ENCODE measurements at places on chromosomes 6 and 20.

DNA sequence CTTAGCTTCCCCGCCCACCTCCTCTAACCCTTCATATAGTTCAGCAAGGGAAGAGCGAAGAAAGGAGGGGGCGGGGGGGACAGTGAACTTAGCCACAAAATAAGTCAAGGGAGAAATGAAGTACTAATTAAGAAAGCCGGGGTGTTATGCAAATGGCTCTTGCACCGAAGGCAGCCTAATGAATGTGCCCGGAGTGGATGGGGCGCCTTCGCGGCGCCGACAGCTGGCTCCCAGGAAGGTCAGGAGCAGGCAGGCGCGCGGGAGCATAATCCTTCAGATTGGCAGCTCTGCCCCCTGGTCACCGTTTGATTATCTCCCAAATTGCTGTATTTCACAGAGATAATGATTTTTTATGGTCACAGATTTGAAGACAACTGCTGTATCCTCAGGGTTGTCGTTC, 395.1 kb downstream of the TFAP2B start:
- DNase-seq: no peak

- DNase-seq: no peak
These were observed 2.5 kb upstream of the PPP2R5D start for GRCh38 chr6:42981836-42982235.

GRCh38 chr20:47476452-47476851, 25.2 kb upstream of the NCOA3 start:
- DNase-seq: no peak

- peak; percentile 72 for DNase-seq
These were observed 42.8 kb downstream of the INSM1 start for GRCh38 chr20:20410678-20411077.

DNA sequence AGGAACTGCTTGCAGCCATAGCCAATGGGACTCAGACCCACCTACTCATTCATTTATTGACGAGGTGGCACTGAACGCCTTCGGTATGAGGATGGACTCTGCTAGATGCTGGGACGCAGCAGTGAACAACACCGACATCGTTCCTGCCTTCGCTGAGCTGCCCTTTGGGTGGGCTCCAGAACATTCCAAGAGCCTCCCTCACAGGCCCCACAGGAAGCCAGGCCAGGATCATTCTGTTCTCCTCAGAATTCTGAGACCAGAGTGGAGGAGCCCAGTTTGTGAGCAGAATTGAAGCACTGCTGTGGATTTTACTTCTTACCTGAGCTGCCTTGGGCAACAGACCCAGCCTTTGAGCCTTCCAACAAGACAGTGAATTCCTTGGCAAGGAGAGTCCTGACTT, 82.1 kb downstream of the KCNB1 start:
- no peak for DNase-seq

- DNase-seq: no peak
These were observed 190.4 kb upstream of the ARG1 start for GRCh38 chr6:131382631-131383030.

DNA sequence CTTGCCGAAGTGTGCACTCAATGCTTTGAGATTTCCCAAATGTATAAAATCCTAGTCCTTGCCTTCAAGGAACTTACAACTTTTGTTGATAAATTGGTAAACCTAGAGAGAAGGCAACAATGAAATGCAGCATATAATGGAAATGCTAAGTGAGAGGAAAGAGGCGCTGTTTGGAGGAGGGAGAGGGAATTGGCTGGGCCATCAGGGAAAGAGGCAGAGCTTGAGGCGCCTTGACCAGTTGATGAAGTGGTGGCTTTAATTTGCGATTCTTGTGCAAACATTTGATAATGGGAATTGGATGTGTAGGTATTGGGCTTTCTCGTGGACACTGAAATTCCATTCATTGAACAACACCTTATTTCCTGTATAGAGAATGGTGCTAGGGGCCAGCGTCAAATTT, 1.9 kb upstream of the CDYL start:
- no peak for DNase-seq

GRCh38 chr6:158926414-158926813, 73.6 kb downstream of the RSPH3 start:
- DNase-seq: no peak

DNA sequence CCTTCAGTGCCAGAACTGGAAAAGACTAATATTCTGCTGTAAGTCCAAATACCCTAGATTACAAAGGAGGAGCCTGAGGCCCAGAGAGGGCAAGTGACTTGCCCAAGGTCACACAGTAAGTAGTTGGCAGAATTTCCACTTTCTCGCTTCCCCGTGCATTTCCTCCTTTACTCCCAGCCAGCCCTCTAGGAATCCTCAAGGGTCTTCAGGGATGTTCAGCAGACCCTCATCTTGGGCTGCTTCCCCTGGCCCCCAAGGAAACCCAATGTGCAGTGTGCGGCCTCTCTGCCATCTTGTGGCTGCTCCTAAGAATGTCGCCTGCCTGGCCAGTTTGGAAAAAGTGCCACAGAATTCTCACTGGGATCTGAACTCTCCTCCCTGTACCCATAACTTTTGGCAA, 217.7 kb upstream of the LRFN2 start:
- DNase-seq: no peak

DNA sequence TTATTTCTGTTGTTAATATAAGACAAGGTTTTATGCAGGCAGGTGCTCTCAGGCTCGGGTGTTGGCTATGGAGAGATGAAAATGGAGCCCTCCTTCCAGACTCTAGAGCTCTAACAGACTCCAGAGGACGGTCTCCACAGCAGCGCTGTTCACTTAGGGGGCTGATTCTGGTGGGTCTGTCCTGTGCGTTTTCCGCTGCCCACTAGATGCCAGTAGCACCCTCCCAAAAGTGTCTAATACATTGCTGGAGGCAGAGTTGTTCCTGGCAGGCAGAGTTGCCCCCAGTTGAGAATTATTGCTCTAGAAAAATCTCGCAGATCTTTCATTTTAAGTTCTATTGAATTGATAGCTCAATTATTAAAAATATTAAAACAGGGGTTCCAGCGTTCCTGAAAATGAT, 109.9 kb downstream of the MAP3K4 start:
- peak; percentile 25 for DNase-seq

DNA sequence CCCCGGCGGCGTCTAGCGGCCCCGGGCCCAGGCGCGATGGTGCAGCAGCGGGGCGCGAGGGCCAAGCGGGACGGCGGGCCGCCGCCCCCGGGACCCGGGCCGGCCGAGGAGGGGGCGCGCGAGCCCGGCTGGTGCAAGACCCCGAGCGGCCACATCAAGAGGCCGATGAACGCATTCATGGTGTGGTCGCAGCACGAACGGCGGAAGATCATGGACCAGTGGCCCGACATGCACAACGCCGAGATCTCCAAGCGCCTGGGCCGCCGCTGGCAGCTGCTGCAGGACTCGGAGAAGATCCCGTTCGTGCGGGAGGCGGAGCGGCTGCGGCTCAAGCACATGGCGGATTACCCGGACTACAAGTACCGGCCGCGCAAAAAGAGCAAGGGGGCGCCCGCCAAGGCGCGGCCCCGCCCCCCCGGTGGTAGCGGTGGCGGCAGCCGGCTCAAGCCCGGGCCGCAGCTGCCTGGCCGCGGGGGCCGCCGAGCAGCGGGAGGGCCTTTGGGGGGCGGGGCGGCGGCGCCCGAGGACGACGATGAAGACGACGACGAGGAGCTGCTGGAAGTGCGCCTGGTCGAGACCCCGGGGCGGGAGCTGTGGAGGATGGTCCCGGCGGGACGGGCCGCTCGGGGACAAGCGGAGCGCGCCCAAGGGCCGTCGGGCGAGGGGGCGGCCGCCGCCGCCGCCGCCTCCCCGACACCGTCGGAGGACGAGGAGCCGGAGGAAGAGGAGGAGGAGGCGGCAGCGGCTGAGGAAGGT, 715 bp downstream of the SOX12 start:
- DNase-seq: peak; percentile 51

- no peak for DNase-seq
These were observed 183.5 kb upstream of the COL21A1 start for GRCh38 chr6:56430629-56431600.

- no peak for DNase-seq
These were observed 45.7 kb downstream of the SLC35A1 start for GRCh38 chr6:87518453-87518852.

DNA sequence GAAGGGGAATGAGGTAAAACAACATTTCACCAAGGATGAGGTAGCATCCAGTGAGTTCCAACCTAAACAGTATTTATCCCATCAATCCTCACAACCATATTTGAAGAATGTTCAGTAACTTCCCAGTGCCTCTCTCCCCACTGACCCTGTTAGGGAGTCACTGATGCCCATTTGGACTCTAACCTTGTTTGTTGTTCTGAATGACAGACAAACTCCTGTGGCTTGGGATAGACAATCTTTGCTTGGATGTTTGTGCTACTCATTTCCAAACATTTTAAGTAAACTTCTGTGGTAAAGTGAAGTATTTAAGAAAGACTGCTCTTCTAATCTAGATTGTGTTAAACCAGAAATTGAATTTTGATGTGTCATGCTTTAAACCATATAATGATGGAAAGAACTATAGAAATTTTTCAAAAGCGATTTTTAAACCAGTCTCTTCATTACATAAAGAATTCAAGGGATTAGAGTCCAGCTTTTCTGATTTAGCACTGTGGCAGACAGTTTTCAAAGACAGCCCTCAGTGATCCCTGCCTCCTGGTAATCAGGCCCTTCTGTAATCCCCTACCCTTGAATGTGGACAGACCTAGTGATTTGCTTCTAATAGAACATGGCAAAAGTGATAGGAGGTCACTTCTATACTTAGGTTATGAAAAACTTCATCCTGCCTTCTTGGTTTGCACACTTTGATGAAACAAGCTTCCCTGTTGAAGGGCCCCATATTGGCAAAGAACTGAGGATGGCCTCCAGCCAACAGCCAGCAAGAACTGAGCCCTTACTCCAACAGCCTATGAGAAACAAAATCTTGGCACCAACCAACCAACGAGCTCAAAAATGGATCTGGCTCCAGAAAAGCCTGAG, 191.6 kb downstream of the DST start:
- DNase-seq: no peak

DNA sequence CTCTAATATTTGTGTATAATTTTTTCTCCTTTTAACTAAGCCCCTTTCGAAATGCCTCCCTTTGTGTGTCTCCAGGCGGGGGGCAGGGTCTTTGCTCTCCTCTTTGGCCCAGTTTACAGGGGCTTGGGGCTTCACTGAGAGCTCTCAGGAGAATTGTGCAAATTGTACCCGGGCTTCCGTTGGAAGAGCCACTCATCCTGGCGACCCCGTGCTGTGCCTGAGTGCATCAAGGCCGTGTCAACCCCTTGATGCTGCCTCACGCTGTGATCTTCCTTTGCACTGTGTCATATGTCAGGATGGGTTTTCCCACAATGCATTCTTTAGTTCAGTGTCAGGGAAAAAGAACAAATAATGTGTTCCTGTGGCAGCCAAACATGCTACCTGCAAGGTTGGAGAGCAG, 118.0 kb upstream of the POU3F2 start:
- DNase-seq: no peak

GRCh38 chr6:87054143-87054833, 40.6 kb downstream of the CGA start:
- DNase-seq: no peak

- DNase-seq: no peak
These were observed 30.3 kb upstream of the MOCS1 start for GRCh38 chr6:39964530-39964929.

GRCh38 chr6:42314571-42315258, 97.1 kb upstream of the MRPS10 start:
- no peak for DNase-seq

DNA sequence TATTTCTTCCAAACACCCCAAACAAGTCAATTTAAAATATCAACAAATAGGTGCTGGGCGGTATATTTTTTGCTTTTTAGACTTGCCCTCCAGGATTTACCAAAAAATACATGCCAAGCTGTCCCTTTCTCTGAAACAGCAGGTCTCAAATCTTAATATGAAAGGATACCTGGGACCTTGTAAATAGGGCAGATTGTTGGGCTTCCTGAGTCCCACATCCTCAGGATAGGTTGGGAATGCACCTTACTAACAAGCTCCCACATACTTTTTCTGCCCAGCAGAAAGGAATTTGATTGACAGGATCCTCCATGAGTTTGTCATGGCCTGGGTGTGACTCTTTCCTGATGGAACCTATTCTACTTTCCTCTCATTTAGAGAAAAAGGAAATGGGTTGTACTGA, 4.9 kb upstream of the SLC24A3 start:
- DNase-seq: no peak

Measured in cerebellum (tissue), 4 donors.